CD4-positive, alpha-beta T cell treated with Interleukin-2 at 100 ng/mL for 4 hours (primary cell): ENCODE measurements at places on chromosomes 11 and 22.
A peak's percentile ranks its signal among the peaks of the same experiment; 100 is the strongest.

GRCh38 chr11:67053896-67054329 lies 2.7 kb upstream of the RHOD start:
- peak; percentile 16 for DNase-seq

- DNase-seq, result no peak
These were observed 5.8 kb upstream of the NLRP6 start for GRCh38 chr11:272195-272930.

DNA sequence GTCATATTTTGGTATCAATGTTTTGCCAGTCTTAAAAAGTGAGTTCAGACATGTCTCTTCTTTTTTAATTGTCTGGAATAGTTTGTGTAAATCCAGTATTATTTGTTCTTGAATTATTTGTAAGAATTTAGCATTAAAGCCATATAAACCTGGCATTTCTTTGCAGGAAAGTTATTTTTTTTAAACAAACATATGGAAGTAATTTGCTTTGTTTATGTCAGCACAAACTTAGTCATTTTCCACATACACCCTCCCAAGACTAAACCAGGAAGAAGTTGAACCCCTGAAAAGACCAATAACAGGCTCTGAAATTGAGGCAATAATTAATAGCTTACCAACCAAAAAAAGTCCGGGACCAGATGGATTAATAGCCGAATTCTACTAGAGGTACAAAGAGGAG lies 9.1 kb upstream of the CCDC81 start:
- no peak for DNase-seq

DNA sequence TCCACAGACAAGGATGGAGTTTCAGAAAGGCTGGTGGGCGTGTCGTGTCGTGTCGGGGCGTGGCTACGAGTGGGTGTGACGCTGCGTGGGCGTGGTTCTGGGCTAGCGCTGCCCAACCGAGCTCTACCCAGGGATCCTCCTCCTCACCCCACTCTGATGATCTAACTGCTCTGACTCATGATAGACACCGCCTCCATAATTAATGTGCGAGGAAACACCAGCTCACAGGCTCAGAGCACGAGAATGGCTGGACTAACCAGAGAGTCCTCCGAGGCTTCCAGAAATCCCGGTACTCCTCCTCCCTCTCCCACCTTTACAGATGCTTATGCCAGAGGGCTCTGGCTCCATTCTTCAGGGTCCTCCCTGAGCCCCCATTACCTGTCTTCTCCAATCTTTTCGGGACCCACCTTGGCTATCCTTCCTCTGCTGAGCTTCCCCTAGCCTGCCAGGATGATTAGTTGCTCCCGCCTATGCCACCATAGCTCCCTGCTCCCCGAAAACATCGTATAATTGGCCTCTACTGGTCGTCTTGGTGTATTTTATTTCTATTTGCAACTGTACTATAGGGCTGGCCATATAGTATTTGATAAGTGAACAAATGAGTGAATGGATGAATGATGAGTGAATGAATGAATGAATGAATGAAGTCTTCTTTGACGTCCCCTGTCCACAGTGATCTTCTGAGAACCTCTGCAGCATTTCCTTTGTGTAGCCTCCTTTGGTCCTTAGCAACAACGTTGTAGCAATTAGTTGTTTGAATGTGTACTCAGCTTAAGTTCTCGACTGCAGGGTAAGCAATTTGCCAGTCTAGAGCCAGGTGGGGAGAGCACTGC lies 21.7 kb downstream of the TMPRSS13 start:
- DNase-seq, result peak; percentile 71

- peak; percentile 22 for DNase-seq
These were observed 83.7 kb downstream of the TRAF6 start for GRCh38 chr11:36426226-36426848.
